ENCODE measurements at places on chromosomes 11 and 22. TPM values are rescaled to one million over a fixed set of nuclear protein-coding genes. Genes with fewer than 3 reads are reported as not detected.

The TMEM191B gene
- total RNA-seq: 27.4 TPM

GRCh38 chr11:44671234-44671633, 55.5 kb upstream of the TSPAN18 start:
- no peak for DNase-seq

DNA sequence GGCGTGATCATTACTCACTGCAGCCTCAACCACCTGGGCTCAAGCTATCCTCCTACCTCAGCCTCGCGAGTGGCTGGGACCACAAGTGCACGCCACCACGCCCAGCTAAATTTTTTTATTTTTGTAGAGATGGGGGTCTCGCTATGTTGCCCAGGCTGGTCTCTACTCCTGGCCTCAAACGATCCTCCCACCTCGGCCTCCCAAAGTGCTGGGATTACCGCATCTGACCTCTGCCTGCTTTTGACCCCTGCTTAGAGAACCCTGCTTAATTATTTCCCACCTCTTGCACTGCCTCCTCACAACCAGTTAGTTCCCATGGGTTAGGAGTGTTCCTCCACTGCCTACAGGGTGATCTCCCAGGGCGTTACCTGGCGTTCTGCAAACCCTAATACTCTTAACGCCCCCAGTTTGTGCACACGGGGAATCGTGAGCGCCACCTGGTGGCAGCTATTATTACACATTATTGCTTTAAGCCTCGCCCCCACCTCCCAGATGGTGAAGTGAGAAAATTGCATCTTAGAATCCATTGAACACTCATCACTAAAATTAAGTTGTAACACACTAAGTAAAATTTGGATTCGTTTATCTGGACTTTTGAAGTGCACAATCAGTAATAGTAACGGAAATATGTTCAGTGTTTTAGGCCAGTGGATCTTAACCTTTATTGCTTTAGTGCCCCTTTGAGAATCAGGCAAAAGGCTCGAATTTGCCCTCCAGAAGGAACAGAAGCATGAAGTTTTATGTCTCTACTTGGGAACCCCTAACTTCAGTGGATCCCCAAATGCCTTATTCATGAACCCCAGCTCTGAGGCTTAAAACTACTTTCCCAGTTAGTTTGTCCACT, 61.4 kb upstream of the ASPHD2 start:
- DNase-seq: peak; percentile 55

The TREH gene
- total RNA-seq: not detected

GRCh38 chr11:120334894-120335462, 1.2 kb upstream of the ARHGEF12 start:
- peak; percentile 70 for DNase-seq

The COMT gene
- 166 TPM for total RNA-seq

DNA sequence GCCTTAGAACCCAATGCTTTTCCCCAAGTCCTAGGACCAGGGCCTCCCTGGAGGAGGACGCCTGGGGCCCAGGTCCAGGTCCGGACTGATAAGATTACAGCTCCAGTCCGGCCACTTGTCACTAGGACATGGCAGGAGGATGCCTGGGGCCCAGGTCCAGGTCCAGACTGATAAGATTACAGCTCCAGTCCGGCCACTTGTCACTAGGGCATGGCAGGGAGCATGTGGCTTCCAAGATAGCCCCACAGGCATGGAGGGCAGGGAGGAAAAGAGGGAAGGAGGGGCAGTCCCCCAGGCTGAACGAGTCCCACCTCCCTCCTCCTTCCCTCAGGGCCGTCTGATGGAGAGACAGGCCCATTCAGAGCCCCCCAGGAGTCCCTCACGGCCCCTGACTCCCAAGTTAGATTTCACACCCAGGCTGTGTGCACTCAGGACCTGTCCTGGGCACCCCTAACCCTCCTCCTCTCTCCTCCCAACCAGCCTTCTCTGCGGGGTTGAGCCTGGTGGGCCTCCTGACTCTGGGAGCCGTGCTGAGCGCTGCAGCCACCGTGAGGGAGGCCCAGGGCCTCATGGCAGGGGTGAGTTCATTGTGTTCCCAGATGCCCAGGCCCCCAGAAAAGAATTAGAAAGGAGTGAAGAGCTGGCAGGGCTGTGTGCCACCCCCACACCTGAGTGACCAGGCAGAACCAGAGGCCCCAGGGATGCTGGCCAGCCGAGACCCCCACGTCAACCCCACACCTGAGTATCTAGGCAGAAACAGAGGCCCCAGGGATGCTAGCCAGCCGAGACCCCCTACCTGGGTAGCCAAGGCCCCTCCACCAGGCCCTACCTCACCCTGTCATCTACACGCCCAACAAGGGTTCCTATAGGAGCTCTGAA, 2.1 kb downstream of the TSPAN32 start:
- no peak for DNase-seq

The MLC1 gene
- not detected for total RNA-seq

DNA sequence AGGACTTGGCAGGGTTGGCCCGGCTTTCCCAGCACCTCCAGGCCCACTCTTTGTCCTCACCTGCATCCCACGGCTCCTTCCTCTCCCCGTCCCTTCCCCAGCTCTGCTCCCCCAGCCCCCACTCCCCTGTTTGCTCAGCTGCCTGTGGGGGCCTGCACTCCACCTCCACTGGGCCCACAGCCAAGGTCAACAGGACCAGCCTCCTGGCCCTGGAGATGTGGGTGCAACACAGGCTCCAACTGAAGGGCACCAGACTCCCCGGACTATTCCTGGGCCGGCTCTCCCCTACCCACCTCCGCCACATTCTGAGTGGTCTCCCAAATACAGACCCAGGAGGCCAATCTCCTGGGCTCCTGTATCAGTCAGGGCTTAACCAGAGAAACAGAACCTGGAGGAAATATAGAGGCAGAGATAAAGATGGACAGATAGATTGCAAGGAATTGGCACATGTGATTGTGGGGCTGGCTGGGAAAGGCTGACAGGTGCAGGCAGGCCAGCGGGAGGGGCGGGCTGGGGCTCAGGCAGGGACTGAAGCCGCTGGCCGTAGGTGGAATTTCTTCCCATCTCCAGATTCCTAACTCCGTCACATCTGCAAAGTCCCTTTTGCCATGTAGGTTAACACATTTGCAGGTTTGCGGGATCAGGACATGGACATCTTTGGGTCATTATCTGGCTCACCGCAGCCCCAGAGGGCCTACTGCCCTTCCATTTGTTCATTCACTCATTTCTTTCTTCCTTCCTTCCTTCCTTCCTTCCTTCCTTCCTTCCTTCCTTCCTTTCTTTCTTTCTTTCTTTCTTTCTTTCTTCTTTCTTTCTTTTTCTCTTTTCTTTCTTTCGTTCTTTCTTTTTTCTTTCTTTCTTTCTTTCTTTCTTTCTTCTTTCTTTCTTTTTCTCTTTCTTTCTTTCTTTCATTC, 45.8 kb upstream of the MYH9 start:
- DNase-seq: peak; percentile 66

The SCN4B gene
- 1.2 TPM for total RNA-seq

DNA sequence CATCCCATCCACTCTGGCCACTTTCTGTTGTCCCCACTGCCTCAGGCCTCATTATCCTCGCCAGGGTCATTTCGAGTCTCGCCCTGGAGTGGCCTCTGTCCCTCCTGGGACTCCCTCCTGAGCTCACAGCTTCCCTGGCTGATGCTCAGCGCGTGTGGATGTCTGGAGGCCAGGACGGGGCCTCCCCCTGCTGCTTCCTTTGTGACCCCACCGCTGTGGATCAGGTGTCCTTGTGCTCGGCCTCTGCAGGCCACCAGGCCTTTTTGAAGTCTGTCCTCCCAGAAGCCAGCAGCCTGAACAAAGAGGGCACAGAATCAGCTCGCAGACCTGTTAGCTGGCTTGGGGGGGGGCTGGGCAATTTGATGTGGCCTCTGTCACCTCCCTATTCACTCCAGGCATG, 13.5 kb downstream of the CBX6 start:
- DNase-seq: no peak

DNA sequence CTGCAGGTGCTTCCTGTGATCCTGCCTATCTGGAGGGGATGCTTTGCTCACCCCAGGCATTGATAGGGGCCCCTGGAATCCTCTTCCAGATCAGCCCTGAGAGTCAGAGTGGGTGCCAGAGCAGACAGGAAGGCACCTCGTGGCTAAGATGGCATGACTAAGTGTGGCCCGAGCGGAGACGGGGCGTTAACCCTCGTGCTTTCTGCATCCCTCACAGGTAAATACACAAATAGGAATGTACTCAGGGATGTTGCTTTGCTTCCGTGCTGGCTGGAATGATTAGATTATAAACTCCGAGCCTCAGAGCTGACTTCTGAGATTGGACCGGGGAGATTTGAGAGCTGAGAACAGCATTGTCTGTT, 312.7 kb upstream of the B3GAT1 start:
- peak; percentile 21 for DNase-seq

The TPH1 gene
- total RNA-seq: 0.06 TPM
